Activated T-cell treated with anti-CD3 and anti-CD28 coated beads for 24 hours (primary cell): ENCODE measurements at places on chromosomes 3 and 15.

- DNase-seq: no peak
These were observed 6.6 kb upstream of the ATP11B start for GRCh38 chr3:182786564-182787196.

GRCh38 chr15:45023659-45024225 is 747 bp downstream of the SORD start:
- DNase-seq: no peak

GRCh38 chr3:22371036-22371435 is 620.0 kb upstream of the ZNF385D start:
- no peak for DNase-seq

- no peak for DNase-seq
These were observed 152.5 kb downstream of the EDEM1 start for GRCh38 chr3:5339967-5340535.

DNA sequence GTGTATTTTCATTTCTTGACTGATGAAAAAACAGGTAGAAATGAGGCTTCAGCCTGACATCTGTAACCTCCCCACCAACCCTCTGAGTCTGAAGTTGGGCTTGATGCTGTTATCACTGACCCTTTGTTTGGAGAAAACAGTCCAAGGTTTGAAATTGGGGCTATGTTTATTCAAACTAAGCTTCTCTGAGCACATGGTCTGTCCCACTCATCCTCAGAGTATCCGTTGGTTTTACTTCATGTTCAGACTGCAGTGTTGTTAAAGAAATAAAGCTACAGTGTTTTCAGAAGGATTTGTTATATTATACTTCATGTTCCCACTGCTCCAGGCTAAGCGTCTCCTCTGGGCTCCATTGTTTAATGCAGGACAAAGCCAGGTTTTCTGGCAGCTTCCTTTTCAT is 6.0 kb downstream of the MAPKBP1 start:
- DNase-seq: no peak

GRCh38 chr3:65616563-65616962 is 422.2 kb downstream of the MAGI1 start:
- DNase-seq: no peak

DNA sequence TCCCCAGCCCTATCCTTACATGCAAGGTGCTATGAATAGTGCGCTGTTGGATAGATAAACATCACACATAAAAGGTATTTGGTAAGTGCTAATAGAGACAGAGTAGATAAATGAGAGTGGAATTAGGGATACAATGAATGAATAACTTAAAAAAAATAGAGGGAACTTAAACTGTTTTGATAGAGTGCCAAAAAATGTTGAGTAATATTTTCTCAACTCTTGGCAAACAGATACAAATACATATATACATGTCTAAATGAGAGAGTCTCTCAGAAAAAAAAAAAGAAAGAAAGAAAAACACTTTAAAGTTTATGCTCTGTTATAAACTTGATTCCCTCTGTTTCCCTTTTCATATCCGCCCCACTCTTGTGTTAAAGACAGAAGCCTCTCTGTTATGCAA is 667.4 kb downstream of the ROBO2 start:
- DNase-seq: no peak

- DNase-seq: no peak
These were observed 30.2 kb downstream of the KY start for GRCh38 chr3:134620476-134621115.

DNA sequence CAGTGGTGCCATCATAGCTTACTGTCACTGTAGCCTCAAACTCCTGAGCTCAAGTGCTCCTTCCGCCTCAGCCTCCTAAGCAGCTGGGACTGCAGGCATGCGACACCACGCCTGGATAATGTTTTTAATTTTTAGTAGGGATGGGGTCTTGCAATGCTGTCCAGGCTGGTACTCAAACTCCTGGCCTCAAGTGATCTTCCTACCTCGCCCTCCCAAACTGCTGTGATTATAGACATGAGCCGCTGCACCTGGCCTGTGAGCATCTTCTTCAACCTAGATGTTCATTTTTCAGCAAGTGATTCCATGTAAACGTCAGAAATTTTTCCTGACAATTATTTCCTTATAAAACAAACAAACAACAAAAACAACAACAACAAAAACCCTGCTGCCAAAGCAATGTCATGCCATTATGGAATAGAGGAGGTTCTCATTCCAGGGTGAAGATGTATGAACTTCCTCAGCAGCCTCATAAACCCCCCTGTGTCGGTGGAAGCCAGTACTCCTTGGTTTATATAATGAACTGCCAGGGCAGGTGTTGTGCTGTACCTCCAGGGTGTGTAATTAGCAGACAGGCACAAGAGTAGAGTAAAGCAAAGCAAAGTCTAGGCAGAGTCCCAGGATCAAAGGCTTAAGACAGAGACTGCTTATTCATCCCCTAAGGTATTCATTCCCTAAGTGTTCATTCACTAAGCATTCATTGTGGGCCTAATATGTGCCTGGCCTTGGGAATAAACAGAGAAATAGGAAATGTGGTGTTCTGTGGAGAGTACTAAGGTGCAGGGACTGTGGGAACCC is 44.6 kb downstream of the NR2C2 start:
- no peak for DNase-seq

- no peak for DNase-seq
These were observed 40.9 kb downstream of the RFTN1 start for GRCh38 chr3:16472593-16472992.
